ENCODE measurements at places on chromosomes 6 and 20.

- no peak for DNase-seq
Measured at GRCh38 chr20:2231701-2232100, 64.1 kb upstream of the TGM3 start.

DNA sequence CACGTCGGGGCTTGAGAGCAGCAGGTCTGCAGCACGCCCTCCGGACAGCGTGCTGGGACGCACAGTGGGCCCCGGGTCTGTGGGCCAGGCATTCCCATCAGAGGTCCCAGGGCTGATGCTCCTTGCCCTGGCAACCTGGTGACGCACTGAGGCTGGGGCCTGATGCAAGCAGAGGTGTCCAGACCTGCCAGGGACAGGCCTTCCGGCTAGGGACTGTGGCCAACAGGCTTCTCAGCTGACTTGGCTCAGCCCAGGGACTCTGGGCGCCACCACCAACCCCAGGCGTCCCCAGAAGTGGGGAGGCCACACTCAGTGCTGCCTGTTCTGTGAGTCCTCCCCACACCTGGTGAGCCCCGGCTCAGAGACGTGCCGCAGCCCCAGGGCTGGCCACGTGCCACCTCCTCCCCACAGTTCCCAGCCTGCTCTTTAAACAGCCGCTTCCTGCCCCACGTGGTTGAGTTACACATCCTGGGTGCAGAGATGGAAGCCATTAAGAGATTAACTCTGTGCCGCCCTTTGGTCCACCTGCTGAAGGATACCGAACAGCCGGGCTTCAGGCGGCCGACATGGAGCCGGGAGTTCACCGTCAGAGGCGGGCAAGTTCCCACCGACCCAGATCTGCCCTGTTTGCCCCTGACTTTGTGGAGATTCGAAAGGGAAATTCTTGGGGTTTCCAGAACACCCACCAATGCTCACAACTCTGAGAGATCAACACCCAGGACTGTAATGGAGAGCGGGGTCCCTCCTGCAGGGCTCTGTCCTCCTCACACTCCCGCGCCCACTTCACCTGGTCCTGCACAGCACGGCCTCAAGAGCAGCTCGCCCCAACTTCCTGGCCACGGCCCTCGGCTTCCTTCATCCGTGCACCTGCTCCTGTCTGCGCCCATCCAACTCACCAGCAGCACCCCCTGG lies 37.6 kb upstream of the ZBP1 start:
- DNase-seq = no peak

GRCh38 chr6:158642097-158642601 lies 2.4 kb downstream of the DYNLT1 start:
- DNase-seq = no peak

DNA sequence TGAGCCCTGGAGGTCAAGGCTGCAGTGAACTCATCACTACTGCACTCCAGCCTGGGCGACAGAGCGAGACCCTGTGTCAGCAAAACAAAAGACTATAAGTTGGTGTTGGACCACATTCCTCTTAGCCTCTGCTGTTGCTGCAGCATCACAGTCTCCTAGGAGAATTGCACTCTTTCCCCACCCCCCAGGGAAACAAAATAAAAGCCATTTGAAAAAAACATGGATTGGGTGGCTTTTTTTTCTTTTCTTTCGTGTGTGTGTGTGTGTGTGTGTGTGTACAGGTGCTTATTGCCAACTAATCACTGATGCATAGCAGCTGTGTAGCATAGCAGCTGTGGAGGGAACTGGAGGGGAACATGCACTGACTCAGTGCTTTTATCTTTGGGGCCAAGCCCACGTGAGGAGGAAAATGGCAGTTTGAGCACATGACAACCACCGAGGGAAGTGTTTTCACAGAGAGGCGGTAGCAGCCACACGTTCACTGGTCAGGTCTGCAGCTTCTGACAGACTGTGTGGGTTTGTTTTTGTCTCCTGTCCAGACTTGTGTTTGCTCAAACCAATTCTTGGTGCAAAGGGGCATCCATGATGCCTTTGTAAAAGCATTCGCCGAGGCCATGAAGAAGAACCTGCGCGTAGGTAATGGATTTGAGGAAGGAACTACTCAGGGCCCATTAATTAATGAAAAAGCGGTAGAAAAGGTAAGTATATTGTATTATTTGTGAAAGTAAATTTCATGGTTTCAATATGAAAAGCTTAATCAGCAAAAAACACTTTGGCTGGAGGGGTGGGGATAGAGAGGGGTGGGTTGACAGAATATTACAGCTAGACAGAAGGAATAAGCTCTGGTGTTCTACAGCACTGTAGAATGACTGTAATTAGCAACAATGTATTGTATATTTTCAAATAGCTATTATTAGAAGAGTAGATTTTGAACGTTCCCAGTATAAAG lies 27.7 kb downstream of the ALDH5A1 start:
- DNase-seq = no peak

DNA sequence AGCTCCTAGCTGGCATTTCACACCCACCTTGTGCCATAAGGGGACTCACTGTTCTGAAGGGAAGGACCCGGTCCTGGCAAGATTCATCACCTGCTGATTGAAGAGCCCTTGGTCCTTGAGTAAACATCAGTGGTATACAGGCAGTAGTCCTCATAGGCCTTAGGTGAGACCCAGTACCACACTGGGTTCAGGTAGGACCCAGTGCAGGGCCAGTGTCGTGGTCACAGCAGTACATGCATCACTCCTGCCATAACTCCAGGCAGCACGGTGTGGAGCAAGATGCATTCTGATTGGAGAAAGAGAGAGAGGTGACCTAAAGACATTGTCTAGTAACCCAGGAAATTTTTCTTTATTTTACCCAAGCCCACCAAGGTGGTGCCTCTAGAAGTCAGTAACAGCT lies 49.1 kb upstream of the THBS2 start:
- no peak for DNase-seq

GRCh38 chr6:51768087-51768486 lies 319.3 kb downstream of the PKHD1 start:
- DNase-seq = no peak

DNA sequence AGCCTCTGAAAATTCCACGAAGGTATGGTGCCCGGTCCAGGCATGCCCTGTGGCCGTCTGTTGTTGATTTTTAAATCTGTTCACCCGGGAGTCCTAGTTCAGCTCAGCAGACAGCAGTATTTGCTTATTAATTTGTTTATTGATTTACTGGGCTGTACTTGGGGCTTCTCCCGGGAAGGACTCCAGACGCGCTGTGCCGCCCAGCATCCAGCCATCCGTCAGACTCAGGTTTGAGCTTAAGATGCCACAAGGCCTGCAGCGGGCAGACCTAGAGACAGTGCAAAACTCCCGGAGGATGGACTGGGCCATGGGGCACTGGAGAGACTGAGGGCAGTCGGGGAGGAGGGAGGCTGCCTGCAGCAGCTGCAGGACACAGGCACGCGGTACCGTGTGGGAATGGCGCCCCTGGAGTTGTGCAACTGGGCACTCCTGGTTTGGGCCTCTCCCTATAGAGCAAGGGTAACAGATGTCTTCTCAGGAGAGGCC lies 17.3 kb upstream of the CCDC167 start:
- DNase-seq = no peak

DNA sequence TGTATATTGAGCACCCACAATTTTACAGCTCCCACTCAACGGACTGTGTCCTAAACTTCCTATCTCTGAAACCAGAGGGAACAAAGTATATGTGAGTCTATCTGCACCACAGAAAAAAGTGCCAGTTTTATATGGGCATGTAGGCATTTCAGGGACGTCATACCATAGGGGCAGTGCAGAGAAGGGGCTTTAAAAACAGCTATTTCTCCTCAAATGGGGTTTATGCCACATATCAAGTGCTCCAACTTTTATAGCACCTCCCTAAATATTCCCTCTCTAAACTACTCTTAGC lies 28.9 kb upstream of the ASF1A start:
- DNase-seq = no peak

GRCh38 chr6:73451223-73452106 lies 632 bp downstream of the CGAS start:
- peak; percentile 23 for DNase-seq

DNA sequence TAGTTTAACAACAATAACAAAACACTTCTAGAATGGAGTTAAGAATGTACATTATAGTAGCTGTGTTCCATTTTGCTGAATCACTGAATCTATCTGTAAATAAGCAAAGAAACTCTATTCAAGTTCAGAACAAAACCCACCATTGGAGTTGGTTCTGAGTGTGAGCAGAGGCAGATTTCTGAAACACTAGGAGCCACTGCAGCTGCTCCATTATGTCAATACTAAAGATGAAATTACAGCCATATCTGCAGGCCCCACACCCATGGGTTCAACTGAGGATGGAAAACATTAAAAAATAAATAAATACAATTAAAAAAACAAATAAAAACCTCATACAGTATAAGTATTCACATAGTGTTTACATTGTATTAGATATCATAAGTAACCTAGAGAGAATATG lies 91.0 kb downstream of the REPS1 start:
- no peak for DNase-seq

DNA sequence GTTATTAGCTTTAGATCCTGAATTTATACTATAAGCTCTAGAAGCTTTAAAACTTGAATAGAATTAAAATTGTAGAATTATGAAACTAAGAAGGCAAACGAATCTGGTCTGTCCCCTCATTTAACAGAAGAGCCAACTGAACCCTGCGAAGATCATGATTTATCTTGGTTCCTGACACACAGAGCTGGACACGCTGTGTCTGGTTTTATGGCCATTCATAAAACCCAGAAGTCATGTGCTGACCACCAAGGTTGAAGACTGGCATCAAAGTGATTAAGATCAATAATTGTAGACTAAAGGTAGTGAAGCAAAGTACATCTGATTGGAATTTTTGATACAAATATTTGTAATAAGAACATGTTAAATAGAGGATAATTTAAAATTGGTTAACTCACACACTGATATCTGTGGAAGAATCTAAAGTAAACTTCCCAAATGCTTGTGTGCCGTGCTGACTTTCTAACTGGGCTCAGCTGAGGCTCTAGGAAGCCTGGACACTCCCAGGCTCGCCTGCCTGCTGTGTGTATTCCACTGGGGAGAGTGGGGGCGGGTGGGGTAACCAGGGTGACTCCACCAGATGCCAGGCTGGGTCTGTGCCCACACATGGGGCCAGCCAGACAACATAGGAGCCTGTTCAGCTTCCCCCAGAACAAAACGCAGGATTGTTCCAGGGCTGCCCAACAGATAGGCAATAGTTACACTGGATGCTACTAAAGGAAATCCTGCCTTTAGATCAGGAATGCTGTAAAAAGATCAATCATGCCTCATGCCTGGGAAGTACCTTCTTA lies 42.1 kb upstream of the SLC22A3 start:
- no peak for DNase-seq

DNA sequence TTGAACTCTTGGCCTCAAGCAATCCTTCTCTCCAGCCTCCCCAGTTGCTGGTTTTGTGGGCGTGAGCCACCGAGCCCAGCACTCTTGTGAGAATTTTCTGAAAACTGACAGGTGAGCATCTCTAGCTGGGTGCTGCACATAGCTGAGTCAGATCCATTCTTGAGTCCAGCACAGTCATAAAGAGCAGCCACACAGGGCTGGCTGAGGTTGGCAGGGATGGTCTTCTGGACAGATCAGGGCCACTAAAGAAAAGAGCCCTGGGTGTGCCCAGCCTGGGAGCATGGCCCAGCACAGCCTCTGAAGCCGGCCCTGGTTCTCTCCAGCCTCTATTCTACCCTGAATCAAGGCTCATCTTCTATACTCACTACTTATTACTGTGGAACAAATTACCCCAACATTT lies 11.5 kb downstream of the DLGAP4 start:
- DNase-seq = no peak

DNA sequence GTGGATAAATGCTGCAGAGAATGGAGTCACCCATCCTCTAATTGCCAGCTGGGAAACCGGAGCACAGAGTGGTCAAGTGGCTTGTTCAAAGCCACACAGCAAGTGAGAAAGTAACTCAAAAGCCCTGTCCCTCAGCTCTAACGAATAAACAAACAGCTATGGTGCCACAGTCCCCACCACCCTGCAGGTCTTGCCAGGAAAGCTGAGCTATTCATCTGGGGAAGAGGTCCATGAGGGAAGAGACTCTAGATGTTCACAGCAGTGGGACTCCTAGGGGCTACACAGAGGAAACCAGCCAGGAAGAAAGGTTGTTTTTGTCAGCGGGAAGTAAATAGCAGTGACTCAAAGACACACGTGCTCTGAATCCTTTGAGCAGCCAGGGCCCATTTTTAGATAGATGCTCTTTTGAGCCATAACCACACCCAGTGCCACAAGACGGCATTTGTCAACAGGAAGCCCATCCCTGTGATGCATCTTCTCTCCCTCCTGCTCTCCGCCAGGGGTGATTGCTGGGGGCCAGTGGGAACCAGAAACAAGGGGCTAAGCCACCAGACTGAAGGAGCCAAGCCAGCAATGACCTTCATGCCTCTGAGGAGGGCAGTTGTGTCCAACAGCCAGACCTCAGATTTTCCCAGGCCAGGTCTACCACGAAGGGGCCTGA lies 32.4 kb upstream of the TCP11 start:
- no peak for DNase-seq

GRCh38 chr6:123547216-123547978 lies 89.4 kb downstream of the TRDN start:
- DNase-seq = no peak

- DNase-seq = no peak
Measured at GRCh38 chr6:139243536-139243935, 48.3 kb downstream of the TXLNB start.

DNA sequence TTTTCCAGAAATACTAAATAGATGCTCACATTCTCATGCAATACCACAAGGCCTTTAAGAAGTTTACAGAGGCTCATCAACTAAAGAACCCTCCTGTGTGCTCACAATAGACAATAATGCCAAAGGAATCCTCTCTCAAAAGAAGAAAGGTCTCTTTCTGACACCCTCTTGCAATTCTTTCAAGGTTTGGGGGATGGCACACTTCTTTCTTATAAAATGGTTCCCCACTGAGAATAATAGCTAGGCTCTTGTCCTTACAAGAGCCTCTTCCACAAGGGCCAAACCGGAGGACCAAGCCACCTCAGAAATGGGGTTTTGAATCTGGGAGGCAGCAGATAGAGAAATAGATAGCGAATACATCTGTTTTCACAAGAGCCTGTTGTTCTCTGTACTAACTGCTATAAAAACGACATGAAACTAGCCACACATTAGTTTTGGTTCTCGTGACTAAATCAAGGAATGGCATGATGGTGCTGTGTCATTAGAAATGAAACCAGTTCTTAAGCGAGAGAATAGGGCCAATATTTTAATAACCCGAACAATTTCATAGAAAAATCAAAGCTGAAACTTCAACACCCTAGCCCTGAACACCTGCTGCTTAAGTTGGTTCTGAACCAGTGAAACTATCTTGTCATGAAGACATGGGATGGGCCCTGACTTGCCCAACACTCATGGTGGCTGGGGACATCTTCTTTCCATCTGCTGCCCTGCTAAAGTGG lies 81.1 kb downstream of the PRDM1 start:
- DNase-seq = no peak

GRCh38 chr6:167913699-167914098 lies 83.8 kb upstream of the KIF25 start:
- no peak for DNase-seq

- DNase-seq = no peak
Measured at GRCh38 chr6:158002249-158002950, 20.7 kb downstream of the SYNJ2 start.

- DNase-seq = no peak
Measured at GRCh38 chr6:52575502-52575892, 1.4 kb downstream of the TRAM2 start.

GRCh38 chr6:43621078-43621835 lies 7.8 kb downstream of the GTPBP2 start:
- DNase-seq = no peak

- no peak for DNase-seq
Measured at GRCh38 chr6:818196-818595, 125.3 kb upstream of the EXOC2 start.

- DNase-seq = no peak
Measured at GRCh38 chr6:121619987-121620740, 184.7 kb downstream of the GJA1 start.

GRCh38 chr6:149961728-149962425 lies 1.9 kb upstream of the ULBP1 start:
- DNase-seq = no peak

Measured in stimulated activated CD4-positive, alpha-beta T cell treated with anti-CD3 and anti-CD28 coated beads, Interleukin-1b, Interleukin-23, amount 100 ng/mL, for 24 hours (primary cell).